ENCODE measurements at places on chromosomes 11 and 22.

DNA sequence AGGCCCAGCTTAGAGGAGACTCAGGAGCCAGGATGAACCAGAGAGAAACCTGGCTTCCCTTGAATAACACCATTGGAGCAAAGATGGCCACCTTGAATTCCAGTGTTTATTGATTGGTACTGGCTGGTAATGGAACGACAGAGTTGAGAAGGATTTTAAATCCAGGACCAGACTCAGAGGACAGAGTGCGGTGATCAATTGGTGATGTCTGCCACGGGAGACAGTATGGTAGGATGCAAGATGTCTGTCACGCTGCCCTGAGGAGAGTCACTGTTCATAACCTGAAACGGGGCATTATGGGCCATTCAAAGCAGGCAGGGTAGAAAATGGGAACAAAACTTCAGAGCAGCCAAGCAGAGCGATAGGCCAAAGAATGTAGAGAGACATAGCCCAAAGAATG is 55.4 kb upstream of the ISX start:
- no peak for DNase-seq

- DNase-seq = no peak
Observed at GRCh38 chr22:31956360-31956759, 12.0 kb downstream of the YWHAH start.

DNA sequence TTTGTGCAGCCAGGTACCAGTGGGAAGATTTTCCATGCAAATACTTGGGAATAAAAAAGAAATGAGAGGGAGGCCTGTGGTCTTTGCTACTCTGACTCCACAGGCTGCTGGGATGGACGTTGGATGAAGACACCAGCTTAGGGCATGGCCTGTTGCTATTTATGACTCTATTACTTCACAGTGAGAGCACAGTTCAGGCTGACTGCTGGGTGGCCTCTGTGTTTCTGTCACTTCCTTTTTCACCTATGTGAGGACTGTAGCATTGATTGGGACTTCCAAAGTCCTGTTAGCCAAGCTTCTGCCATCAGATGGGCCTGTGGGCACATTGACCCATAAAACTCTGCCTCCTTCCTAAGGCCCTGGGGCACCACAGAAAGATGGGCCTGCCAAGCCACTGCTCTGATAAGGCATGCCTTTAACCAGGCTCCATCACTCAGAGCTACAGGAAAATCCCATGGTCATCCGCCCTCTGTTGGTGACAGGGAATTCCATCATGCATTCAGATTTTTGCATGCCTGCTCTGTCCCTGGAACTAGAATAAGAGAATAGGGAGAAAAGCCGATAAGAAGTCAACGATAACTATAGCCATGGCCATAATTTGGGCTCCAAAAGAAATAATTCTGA is 64.6 kb downstream of the KCNJ1 start:
- DNase-seq = peak; percentile 35

DNA sequence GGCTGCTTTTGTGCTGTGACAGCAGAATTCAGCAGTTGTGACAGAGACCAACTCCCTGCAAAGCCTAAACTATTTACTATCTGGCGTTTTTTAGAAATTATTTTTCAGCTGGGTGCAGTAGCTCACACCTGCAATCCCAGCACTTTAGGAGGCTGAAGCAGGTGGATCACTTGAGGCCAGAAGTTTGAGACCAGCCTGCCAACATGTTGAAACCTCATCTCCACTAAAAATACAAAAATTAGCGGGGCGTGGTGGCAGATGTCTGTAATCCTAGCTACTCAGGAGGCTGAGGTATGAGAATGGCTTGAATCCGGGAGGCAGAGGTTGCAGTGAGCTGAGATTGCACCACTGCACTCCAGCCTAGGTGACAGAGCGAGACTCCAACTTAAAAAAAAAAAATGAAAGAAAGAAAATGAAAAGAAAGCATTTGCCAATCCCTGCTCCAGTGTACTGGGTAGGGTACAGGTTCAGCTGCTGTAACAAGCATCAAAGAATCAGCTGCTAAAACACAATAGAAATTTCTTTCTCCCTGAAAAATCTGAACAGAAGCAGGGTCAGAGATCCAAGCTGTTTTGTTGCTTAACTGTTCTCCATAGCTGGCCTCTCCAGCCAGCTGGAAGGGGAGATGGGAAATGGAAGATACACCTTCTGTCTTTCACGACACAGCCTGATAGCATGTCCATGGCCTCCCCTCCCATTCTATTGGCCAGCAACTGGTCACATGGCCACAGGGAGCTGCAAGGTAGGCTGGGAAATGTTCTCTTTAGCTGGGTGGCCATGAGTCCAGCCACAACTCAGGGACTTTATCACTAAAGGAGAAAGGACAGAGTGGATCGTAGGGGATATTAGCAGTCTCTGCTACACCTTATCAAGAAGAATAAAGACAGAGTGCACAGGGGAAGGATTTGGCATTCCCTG is 8.5 kb upstream of the NCF4 start:
- DNase-seq = no peak

DNA sequence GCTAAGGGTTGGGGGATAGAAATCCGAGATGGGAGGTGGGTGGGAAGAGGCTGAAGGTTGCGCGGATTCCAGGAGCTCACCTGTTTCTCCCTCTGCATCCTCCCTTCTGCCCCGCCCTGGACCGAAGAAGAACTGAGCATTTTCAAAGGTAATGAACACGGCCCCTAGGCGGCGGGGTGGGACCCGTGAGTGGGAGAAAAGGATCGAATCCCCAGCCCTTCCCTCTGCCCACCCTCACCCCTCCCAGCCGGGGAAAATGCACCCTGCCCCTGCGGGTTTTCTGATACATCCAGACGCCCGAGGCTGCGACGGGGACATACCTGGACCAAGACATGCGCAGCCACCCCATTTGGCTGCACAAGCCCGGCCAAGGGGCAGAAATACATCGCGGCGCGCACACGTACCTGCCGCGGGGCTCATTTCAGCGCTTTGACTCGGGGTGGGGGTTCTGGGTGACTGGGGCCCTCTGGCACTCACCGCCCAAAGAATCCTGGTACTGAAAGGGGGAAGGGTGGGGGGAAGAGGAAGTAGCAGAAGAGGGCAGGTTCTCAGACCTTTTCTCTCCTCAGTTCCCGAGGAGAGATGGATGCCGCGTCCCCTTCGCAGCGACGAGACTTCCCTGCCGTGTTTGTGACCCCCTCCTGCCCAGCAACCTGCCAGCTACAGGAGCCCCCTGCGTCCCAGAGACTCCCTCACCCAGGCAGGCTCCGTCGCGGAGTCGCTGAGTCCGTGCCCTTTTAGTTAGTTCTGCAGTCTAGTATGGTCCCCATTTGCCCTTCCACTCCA is 6.0 kb downstream of the VSIG2 start:
- DNase-seq = no peak

DNA sequence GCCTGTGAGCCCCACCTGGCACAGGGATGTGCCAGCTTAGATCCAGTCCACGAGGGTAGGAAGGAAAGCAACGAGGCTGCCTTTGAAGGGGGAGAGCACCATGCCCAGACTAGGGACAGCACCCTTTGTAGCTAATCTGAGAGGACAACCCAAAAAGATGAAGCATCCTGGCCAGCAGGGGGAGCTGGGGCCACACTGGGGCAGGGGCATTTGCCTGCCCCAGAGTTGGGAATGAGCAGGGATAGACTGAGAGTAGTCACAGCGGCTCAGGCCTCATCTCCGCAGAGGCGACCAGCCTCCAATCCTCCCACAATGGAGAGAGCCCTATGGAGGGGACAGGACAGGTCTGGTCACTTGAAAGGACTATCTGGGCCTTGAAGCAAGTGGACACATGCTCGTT is 16.4 kb downstream of the LMO1 start:
- DNase-seq = no peak

DNA sequence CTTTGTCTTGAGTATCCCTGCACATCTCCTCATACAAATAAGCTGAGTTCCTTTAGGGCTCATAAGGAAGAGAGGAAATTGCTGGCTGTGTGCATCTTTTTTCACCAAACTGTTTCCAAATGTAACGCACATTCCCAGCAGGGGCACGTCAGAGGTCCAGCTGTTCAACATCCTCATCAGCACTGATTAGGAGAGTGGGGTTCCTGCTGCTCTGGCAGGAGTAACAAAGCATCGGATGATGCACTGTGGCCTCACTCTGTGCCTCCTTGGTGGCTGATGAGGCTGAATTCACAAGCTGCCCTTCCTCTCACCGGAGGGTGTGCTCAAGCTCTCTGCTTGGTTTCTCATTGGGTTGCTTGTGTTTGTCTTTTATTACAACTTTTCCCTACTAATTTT is 35.5 kb upstream of the SLC25A1 start:
- no peak for DNase-seq

DNA sequence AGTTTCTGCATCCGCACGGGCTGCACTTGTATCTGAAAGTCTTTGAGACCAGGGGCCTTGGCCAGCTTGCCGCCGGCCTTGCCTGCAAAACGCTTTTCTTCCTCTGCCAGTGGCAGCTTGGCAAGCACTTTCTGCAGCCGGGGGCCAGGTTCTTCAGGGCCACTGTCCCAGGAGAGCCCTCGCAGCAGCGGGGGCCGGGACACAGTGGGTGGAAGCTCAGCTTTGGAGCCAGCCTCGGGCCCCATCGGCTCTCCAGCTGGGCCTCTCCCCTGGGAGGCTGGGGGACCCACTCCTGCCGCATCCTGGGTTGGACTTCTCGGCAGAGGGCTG is 57.5 kb upstream of the LYVE1 start:
- DNase-seq = no peak

DNA sequence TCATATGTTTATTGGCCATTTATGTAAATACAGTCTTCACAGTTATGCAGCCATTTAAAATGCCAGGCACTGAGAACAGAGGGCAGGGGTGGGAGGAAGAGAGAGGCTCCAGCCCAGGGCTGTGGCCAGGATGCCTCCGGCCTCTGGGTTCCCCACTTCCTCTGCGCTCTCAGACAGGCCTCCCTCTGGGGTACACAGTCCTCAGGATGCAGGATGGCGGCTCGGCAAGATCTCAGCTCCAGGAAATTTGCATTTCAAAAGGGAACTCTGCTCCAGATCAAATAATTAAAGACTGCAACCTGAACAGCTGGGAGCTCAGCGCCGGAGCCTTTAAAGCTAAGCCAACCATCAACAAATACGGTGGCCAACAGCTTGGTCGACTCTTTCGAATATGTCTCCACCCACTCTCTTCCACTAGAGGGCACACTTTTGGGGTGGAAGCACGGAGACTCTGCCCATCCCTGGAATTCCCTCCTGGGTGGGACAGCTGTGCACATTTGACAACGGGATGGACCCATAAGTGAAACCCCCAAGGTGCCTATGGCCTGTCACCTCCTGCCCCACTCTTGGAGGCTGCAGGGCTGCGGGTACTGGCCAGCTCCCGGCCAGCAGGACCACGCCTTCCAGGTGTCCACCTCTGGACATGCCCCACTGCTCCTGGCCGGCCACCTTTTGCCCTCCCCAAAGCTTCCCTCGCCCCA is 1044.7 kb downstream of the BRD1 start:
- peak; percentile 26 for DNase-seq

DNA sequence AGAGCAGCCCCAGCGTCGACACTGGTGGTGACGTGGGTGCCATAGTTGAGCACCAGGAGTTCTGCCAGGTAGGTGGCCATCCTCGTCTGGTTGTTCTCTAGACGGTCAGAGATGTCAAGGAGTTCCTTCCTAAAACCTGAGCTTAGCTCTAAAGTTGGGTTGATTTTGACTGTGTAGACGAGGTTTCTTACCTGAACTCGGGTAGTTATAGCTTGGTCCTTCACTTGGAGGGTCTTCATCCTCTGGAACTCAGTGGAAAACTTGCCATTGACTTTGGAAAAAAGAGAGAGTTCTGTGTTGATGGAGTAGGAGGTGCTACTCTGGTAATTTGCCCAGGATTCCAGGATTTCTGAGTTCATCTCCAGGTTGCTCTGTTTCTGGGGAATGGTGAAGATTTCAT is 505 bp downstream of the MPEG1 start:
- no peak for DNase-seq

- no peak for DNase-seq
Observed at GRCh38 chr11:5665051-5665570, 19.8 kb downstream of the TRIM5 start.

DNA sequence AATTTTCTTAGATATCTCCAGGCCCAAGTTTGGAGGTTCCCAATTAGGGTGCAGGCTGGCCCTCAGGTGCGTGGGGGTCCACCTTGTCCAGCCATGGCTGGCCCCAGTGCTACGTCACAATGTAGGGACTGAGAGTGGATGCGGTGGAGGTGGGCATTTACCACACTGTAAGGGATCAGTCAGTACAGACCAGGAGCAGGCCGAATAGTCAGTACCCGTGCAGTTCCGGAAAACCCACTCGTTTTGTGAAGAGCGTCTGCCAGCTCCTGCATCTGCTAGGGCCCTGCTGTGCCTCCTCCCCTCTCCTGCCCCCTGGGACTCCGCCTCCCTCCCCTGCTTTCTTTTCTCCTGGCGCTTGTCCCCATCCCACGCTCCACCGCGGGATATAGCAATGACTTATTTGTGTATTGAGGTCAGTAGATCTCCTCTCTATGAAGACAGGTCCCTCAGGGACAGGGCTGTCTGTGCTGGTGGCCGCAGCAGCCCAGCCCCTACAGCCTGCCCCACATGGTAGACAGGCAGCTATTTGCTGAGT is 50.4 kb upstream of the SEPTIN5 start:
- peak; percentile 6 for DNase-seq

DNA sequence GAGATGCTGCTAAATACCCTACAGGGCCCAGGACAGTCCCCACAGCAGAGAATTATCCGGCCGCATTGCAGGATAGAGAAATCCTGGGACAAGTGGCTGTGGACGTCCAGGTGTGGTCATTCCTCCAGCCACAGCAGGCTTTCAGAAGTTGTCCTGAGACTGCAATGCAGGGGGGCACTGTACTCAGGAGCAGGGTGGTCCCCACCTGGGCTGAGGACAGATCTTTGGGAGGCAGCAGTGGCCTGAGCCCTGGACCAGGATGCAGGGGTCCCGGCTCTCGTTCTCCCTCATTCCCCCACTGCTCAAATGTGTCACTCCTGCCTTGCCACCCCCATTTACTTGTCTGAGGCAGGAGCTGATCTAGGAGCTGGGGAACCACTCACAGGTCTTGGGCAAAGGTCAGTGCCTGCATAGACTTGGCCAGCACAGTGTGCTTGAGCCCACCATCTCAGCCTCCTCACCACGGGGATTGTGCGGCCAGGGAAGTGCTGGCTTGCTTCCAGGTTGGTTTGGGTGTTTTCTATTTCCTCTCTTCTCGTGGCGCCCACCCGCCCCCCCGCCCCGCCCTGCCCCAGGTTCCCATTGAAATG is 15.3 kb downstream of the LINC01488 start:
- DNase-seq = no peak

GRCh38 chr11:101521821-101522220 is 62.0 kb downstream of the TRPC6 start:
- no peak for DNase-seq

DNA sequence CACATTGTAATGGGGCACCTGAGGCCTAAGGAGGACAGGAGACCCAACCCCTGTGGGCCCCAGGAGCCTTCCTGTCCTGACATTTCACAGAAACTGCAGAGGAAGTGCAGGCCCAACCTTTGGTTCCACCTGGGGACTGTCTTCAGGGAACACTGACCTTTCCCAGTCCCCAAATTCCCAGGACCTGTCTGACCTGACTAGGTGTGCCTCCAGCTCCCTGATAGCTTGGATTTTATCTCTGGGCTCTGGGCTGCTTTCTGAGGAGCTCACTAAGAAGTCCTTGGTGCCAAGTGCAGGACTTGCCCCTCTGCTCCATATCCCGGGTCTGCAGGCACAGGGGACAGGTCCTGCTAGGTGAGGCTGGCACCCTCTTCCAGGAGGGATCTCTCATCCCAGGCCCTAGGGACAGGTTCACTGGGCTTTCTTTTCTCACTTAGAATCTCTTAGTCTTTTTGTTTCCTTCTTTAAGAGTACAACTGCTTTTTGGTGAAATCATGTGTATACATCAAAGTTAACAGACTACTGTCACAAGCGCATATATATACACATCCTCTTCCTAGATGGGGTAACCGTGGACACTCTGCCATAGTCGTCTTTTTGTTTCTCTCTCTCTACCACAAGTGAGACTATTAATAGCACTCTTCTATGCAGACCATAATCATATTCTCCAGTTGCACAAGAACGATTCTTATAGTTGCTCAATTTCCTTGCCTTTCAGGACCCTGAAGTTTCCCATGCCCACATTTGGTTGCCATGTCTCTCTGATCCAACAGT is 72.0 kb upstream of the IGLL5 start:
- no peak for DNase-seq
